Glomerular endothelial cell (primary cell): ENCODE measurements at places on chromosomes 13 and 19. TPM values are rescaled to one million over a fixed set of nuclear protein-coding genes. Genes with fewer than 3 reads are reported as not detected.

The COQ8B gene
- total RNA-seq = 10.2 and 16.1 TPM in 2 replicates

The PRODH2 gene
- not detected in 2 replicates for total RNA-seq

The PALM3 gene
- total RNA-seq = not detected in 2 replicates

The NRTN gene
- total RNA-seq = not detected in 2 replicates

The FPR1 gene
- total RNA-seq = not detected in 2 replicates

The PLIN4 gene
- 0.05 and 0.12 TPM in 2 replicates for total RNA-seq

The ZNF610 gene
- total RNA-seq = 4.9 and 5.3 TPM in 2 replicates

The ZNF473 gene
- 6.3 and 9.4 TPM in 2 replicates for total RNA-seq

The SOHLH2 gene
- 0.64 TPM in 1 of 2 replicates, not detected in the other for total RNA-seq

The GJA3 gene
- 0.39 and 0.47 TPM in 2 replicates for total RNA-seq

The IRGC gene
- total RNA-seq = not detected in 2 replicates

The HSPBP1 gene
- 30.5 and 36.0 TPM in 2 replicates for total RNA-seq

The SF3A2 gene
- total RNA-seq = 45.9 and 90.2 TPM in 2 replicates

The TTC9B gene
- not detected in 2 replicates for total RNA-seq

The KIR3DL1 gene
- total RNA-seq = not detected in 2 replicates

The CEACAM20 gene
- total RNA-seq = not detected in 2 replicates

The AMER2 gene
- total RNA-seq = under 0.01 TPM in 1 of 2 replicates, not detected in the other

The LILRB5 gene
- not detected in 2 replicates for total RNA-seq

The SLC7A10 gene
- not detected in 2 replicates for total RNA-seq

The CLDN10 gene
- not detected in 2 replicates for total RNA-seq

The URAD gene
- total RNA-seq = not detected in 2 replicates

The CCDC61 gene
- total RNA-seq = 11.8 and 12.0 TPM in 2 replicates

The SKA3 gene
- total RNA-seq = 2.3 and 5.4 TPM in 2 replicates

The NALCN gene
- 2.3 and 2.5 TPM in 2 replicates for total RNA-seq

The CYP4F2 gene
- not detected in 2 replicates for total RNA-seq

The MBD3L3 gene
- not detected in 2 replicates for total RNA-seq

The LILRA5 gene
- total RNA-seq = not detected in 2 replicates

The ZBTB32 gene
- total RNA-seq = not detected in 2 replicates

The CCL25 gene
- total RNA-seq = not detected in 2 replicates

The TSKS gene
- total RNA-seq = not detected in 2 replicates

The ZFP82 gene
- 3.5 and 4.7 TPM in 2 replicates for total RNA-seq

The CYSLTR2 gene
- 0.18 TPM in 1 of 2 replicates, not detected in the other for total RNA-seq

The CEACAM4 gene
- not detected in 2 replicates for total RNA-seq

The USPL1 gene
- total RNA-seq = 16.4 and 22.8 TPM in 2 replicates
